ENCODE measurements at places on chromosomes 16 and 17.
A peak's percentile ranks its signal among the peaks of the same experiment; 100 is the strongest.

DNA sequence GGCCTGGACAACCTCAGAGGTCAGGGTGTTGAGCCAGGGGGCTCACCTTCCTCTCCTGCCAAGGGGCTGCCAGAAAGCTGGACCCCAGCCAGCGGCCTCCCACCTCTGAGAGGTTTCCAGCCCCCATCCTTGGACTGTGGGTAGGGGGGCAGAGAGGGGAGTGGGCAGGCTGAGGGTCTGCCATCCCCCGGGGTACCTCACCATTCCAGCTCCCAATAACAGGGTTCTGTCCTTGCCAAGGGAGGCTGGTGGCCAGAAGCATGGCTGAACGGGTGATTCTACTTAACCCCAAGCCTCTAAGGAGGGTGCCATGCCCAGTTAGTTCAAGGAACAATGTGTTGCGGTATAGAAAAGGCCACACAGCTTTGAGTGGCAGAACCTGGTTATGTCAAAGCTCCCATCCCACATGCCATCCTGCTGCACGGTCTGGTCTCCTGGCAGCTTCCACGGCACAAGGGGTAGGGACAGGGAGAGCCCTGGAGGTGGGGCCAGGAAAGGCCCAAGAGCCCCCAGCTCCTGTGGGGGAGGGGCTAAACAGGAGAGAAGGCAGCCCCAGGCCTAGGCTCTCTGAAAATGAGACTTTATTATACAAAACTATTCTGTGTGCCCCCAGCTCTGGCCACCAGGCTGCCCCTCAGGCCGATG is 19.8 kb downstream of the B9D1 start:
- no peak for DNase-seq

- no peak for DNase-seq
These were observed 51.4 kb downstream of the USP22 start for GRCh38 chr17:20991276-20992037.

- no peak for DNase-seq
These were observed 32.5 kb downstream of the ASIC2 start for GRCh38 chr17:33260638-33261037.

DNA sequence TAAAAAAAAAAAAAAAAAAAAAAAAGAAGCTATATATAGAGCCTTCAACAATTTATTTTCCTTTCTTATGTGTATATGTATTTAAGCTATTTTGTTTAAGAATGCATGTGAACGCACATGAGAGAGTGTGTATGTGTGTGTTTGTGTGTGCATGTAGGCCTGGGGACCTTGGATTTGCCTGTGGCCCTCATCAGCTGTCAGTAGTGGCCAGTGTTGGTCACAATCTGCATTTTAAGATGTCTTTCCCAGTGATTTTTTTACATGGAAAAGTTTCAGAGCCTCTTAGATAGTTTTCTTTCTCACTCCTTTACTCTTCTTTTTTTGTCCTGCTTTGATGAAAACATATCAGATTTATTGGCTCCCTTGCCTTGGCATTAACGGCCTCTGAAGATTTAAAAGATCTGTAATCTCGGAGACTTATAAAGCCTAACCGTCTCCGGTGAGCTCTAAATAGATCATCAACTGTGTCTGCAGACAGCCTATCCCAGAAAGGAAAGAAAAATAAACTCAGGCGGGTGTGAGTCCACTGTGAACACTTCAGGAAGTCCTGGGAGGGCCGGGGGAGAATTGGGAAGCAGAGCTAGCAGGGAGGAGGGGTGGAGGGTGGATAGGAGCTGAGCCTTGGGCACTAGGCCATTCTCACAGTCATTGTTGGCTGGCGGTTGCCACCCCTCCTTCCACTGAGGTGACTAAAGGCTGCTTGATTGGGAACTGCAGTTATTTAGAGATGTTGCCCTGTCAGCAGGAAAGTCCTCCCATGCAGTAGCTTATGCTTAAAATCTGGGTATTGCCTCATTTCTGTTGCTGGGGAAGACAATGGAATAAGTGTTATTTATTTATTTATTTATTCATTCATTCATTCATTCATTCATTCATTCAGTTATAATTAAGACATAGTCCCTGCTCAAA is 86.8 kb downstream of the WWP2 start:
- DNase-seq = no peak

DNA sequence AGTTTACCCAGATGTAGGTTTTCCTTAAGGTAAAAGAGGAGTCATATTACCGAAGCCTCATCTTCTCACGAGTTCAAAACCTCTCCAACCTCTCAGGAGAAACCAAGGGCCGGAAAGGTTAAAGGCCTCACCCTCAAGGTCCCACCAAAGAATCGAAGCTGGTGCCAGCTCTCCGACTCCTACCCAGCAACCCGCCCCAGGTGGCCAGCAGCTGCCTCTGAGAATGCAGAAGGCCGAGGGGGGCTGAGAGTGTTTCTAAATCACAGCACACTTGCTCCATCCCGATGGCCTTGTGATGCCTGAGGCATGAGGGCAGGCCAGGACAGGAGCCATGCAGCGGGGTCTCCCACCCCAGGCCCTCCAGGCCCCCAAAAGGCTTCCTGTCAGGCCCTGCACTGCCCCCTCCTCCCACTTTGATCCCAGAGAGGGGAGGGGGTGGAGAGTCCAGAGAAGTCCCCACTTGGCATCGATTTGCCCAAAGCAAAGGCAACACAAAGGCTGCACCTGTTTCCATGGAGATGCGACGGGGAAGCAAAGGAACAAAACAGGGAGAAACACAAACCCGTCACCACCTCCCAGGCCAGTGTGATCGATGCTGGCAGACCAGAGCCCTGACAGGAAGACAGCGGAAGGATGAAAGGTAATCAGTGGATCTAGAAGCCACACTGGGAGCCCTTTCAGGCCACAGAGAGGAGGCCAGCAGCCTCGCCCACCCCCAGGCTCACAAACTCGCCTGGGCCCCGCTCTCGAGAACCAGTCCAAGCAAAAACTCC is 39.0 kb downstream of the CUEDC1 start:
- no peak for DNase-seq

GRCh38 chr17:59409336-59410048 is 78.0 kb downstream of the YPEL2 start:
- DNase-seq = no peak

DNA sequence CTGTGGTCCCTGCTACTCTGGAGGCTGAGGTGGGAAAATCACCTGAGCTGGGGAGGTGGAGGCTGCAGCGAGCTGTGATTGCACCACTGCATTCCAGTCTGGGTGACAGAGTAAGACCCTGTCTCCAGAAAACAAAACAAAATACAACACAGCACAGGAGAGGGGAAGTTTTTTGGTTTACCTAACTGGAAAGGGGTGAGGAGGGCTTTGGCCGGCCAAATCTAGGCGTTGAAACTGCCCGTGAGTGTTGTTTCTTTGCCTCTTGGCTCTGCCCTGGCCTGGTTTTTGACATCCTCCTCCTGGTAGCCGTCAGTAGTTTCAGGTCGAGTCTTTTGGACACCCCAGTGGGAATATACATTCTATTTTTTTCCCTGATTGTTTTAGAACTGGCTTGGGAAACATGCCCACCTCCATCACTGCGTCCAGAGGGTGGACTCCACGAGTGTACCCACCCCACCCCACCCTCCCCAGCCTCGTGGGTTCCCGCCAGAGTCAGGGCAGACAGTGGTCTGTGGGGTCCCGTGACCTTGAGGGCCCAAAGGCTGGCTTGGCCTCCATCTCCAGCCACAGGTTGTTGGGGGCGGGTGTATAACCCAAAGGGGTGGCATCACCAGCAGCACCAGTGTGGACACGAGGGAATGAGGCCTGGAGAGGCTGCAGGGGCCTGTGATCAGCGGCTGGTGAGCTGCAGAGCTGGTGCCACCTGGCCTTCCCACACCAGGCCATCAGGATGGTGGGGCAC is 42.7 kb downstream of the NT5M start:
- no peak for DNase-seq

GRCh38 chr17:9401434-9401833 is 174.2 kb downstream of the STX8 start:
- DNase-seq = no peak

DNA sequence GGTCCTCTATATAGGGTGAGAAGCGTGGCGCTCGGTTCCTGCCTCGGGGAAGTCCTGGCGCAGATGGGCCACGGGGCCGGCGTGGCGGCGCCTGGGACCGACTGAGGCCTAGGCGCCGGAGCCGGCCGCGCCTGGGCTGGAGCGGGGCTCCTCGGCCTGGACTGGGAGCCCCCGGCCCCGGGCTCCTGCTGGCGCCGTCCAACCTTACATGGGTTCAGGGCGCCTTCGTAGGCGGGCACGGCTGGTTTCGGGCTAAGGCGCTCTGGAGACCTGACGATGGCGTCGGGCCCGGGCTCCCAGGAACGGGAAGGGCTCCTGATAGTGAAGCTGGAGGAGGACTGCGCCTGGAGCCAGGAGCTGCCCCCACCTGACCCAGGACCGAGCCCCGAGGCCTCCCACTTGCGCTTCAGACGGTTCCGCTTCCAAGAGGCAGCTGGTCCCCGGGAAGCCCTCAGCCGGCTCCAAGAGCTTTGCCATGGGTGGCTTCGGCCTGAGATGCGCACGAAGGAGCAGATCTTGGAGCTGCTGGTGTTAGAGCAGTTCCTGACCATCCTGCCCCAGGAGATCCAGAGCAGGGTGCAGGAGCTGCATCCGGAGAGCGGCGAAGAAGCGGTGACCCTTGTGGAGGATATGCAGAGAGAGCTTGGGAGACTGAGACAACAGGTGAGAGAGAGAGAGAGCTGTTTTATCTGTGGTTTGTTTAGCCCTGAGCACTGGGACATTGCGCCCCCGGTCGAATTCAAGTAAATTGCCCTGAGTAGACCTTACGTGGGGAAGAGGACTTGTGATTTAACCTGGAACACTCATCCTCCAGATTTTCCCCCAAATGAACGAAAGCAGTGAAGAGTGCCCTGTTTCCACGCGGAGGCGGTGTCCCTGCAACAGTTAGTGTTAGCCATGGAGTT is 504 bp downstream of the ZNF263 start:
- DNase-seq = peak; percentile 13

GRCh38 chr17:76440751-76441362 is 12.1 kb downstream of the UBE2O start:
- DNase-seq = no peak

DNA sequence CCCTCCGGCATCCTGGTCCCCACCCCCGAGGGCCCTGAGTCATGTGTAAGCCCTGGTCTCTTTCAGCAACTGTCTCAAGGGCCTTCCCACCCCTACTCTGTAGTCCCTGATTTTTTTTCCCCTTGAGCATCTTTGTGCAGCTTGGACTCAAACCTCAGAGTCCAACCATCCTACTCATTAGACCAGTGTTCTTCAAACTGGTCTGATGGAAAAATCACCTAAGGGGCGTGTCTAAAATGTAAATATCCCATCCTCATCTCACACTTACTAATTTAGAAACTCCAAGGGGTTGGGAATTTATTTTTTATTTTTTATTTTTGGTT is 624 bp downstream of the G6PC3 start:
- no peak for DNase-seq

GRCh38 chr17:59972778-59973177 is 8.2 kb upstream of the RNFT1 start:
- no peak for DNase-seq

GRCh38 chr16:77472262-77472661 is 37.4 kb upstream of the ADAMTS18 start:
- no peak for DNase-seq

GRCh38 chr16:85781156-85781555 is 18.2 kb downstream of the EMC8 start:
- DNase-seq = no peak

- no peak for DNase-seq
These were observed 15.2 kb downstream of the CASKIN1 start for GRCh38 chr16:2180962-2181923.

GRCh38 chr16:53083119-53083518 is 28.3 kb downstream of the CHD9 start:
- no peak for DNase-seq

- DNase-seq = no peak
These were observed 36.4 kb downstream of the MYH13 start for GRCh38 chr17:10336393-10336792.

DNA sequence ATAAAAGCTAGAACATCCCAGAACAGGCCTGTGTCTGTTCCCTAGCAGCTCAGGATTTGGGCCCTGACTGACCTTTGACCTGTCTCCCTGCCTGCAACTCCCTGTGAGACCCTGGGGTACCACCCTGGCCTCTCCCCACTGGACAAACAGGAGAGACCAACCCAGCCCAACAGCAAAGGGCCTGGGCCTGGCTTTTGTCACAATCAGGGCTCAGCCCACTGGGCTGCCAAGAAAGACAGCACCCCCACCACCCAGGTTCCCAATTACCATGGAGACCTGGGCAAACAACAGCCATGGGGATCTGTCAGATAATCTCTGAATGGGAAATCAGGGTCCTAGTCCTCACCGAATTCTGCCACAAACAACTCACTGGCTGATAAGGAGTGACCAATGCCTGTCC is 11.1 kb downstream of the PLLP start:
- DNase-seq = no peak
